Hematopoietic multipotent progenitor cell treated with erythropoietin and hydrocortisone succinate and interleukin-3 and kit ligand, for 6 days (in vitro differentiated cells): ENCODE measurements at places on chromosomes 1 and 21.

DNA sequence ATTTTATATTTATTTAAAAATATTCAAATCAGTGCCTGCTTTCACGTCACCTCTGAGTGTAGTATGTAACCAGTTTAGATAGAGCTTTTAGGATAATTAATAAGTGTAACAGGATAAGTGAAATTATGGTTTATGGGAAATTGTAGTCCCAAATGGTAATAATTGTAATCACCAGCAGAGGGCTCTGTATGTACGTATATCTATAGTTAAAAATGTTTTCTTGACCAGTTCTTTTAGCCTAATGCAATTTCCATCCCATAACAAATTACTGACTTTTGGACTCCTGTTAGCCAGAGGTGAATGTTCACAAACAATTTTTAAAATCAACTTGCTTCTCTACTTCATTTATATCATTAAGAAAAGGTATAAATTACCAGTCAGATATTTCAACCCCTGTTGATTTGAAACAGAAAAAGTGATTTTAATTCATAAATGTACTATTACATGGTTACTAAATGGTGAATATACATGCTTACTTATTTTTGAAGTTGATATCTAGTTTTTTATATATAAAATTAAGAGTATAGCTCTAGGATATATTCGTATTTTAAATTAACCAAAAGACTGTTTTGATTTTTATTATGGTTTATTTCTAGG, 25.3 kb downstream of the SLC30A7 start:
- peak; percentile 86 for DNase-seq

GRCh38 chr1:83641796-83642443, 357.0 kb downstream of the TTLL7 start:
- DNase-seq: no peak

DNA sequence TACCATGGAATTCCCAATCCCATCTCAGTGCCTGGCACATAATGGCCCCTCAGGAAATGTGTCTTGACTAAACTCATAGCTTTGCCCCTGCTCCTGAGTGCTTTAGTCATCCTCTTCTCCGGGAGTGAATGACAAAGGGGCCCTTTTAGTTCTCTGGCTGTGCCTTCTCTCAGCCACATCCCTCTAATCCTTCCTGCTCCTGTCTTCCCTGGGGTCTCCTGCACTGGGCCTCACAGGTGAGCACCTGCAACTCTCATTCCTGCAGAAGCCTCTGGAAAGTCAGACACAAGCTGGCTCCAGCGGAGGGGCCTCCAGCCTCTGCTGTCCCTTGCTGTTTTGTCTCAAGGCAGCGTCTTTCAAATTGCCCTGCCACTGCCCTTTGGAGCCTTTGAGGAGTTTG, 14.0 kb upstream of the ETV3L start:
- DNase-seq: no peak

GRCh38 chr1:111570781-111571181, 48.8 kb upstream of the RAP1A start:
- peak; percentile 75 for DNase-seq

GRCh38 chr1:59592924-59593323, 221.8 kb upstream of the HOOK1 start:
- DNase-seq: no peak

GRCh38 chr1:214494706-214495105, 56.7 kb downstream of the PTPN14 start:
- no peak for DNase-seq

- no peak for DNase-seq
These were observed 63.8 kb downstream of the IARS2 start for GRCh38 chr1:220157738-220158137.

- no peak for DNase-seq
These were observed 86.5 kb upstream of the TNR start for GRCh38 chr1:175829845-175830244.

- DNase-seq: peak; percentile 64
These were observed 16.8 kb upstream of the STMN1 start for GRCh38 chr1:25922971-25923552.

DNA sequence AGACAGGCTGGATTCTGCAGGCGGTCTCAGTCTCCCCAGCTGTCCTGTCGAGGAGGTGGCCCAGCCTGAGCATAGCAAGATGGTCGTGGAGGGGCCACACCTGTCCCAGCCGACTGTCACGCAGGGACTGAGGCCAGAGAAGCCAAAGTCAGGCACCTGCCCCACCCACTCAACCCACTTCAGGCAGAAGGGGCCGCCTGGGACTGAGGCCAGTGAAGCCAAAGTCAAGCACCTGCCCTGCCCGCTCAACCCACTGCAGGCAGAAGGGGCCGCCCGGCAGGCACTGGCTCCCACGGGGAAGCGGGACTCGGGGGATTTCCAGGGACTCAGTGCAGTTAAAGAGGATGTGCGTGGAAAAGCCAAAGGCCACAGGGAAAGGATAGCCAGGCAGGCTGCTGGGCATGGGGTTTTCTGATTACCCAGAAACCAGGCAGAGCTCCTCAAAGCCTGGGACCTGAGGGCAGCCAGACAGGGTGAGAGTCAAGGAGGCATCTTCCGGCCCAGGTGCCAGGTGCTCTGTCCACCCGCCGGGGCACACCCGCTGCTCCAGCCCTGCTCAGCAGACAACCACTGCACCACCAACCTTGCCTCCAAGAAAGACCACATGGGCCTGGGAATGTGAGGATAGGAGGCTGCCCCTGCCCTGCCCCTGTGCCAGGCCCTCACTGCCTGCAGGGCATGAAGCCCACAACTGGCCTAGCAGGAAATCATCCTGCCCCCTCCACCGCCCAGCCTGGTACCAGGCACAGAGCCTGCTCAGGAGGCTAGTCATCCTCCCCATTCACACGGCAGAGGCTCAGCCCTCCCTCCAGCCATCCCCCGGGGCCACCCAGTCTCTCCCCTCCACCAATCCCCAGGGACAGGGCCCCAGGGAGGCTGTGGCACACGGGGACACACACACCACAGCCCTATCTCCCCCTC, 41.0 kb downstream of the MEGF6 start:
- DNase-seq: no peak

DNA sequence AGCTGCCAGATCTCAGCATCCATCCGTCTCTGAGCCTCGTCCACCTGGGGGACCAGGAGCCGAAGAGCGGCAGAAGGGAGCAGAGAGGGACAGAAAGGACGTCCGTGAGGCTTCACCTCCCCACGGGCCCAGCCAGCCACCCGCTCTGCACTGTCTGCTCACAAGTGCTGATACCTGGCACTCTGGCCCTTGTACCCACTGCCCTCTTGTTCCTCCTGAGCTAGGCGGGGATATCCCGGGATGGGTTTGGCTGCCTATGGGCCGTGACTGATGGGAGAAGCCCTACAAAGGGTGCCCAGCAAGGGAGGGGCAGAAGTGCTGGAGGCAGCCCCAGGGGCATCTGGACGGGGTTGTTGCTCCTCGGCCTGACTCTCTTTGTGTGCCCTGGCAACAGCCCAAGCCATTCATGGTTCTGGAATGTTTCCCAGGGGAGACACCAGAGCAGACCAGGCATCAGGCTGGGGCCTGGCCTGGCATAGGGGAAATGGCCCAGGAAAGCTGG, 57.6 kb downstream of the LDLRAD2 start:
- no peak for DNase-seq

- no peak for DNase-seq
These were observed 142.7 kb downstream of the HIVEP3 start for GRCh38 chr1:41775956-41776585.
